ENCODE measurements at places on chromosomes 5 and 9.

DNA sequence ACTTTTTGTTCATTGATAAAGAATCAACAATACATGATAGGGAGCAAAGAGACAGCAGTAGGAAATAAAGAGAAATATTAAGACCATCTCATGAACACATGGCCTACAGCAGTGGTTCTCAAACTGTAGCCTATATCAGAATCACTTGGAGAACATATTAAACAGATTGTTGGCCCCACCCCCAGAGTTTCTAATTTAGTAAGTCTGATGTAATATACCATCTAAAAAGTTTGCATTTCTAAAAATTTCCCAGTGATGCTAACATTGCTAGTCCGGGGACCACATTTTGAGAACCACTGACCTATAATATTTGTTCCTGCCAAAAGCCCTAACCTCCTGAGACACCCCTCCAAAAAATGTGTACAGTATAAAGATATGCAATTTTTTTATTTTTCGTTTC is 306.2 kb upstream of the NREP start:
- no peak for DNase-seq

- DNase-seq, result no peak
These were observed 154.5 kb downstream of the CWC27 start for GRCh38 chr5:64923151-64923685.

- DNase-seq, result no peak
These were observed 184.0 kb downstream of the SYK start for GRCh38 chr9:90985631-90986030.

DNA sequence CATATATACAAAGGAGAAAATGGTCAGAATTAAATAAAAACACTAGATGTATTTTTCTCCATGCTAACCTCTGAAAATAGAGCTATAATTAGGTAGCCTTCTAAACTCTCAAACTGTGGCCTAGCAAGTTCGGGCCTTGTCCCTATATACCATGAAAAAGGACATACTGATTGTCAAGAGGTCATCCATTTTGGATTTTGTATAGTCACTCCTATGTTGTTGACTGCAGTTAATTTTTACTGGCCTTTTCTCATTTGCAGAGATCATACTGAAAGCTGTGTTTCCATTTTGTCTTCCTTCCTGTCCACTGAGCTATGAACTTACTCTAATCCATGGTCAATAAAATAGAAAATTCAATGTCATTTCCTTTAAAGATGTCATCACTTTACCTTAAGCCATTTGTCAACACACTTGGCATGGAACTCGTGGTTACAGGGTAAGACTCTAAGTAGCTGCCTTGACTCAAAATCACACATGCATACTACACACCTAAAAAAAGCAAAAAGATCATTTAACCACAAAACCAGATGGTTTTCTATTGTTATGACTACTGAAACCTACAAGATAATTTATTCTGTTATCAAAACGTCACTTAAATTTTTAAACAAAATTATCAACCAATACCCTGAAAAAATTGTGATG is 58.0 kb downstream of the RNF38 start:
- DNase-seq, result no peak

GRCh38 chr5:140925806-140926442 is at the start of gene PCDHAC1:
Gene PCDHAC1 (plus strand): TSS chr5:140926299. CDS start chr5:140926893, 594 bp downstream.
- DNase-seq, result no peak

- no peak for DNase-seq
These were observed 248.7 kb downstream of the SLIT3 start for GRCh38 chr5:169052207-169052606.

DNA sequence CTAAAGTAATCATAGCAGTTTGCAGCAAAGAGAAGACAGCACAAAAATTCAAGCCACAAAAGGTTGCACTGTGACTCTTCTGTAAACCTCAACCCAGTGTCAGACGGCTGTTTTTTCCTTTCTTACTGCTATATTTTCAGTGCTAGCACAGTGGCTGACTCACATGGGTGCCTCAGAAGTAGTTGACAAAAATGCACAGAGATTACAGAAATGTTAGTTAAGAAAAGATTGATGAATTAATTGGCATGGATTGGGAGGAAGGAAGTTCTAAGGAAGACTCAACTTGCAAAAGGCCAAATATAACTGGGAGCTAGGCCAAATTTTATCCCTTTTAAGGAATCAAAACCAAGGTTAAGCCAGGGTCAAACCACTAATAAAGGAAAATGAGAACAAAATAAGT is 43.7 kb upstream of the ITGA1 start:
- no peak for DNase-seq

DNA sequence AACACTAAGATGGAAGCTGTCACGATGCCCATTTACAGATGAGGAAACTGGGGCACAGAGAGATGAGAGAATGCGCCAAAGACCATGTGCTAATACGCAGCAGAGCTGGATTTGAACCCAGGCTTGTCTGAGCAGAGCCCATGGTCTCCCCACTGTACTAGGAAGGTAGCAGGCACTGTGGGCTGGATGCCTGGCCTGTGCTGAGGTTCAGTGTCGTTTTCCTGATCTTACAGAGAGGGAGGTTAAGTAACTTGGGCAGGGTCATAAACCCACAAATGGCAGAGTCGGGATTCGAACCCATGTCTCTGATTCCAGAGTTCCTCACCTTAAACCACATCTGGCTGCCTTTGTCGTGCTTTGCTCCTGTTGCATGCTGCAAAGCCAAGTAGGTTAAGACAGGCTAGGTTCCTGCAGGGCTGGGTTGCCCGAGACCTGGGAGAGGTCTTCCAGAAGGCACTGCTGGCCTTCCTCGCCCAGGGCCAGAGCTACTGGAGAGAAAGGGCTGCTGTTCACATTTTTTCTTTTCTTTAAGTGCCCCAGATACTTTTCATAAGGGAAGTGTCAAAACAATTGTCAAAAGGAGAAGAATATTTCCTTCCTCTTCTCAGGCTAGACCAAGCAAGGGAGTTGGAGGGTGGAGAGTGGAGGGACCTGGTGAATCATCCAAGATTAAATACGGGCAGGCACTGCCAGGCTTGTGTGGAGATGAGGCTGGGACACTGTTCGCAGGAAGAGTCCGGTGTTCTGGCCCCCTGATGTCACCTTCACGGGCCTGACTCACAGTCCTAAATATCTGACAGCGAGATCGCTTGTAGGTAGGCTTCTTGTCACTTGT is 3.2 kb downstream of the NEK6 start:
- DNase-seq, result peak; percentile 94

GRCh38 chr9:93184432-93185265 is 710 bp downstream of the WNK2 start:
- DNase-seq, result no peak

- no peak for DNase-seq
These were observed 47.4 kb upstream of the SHC3 start for GRCh38 chr9:89225991-89226471.

DNA sequence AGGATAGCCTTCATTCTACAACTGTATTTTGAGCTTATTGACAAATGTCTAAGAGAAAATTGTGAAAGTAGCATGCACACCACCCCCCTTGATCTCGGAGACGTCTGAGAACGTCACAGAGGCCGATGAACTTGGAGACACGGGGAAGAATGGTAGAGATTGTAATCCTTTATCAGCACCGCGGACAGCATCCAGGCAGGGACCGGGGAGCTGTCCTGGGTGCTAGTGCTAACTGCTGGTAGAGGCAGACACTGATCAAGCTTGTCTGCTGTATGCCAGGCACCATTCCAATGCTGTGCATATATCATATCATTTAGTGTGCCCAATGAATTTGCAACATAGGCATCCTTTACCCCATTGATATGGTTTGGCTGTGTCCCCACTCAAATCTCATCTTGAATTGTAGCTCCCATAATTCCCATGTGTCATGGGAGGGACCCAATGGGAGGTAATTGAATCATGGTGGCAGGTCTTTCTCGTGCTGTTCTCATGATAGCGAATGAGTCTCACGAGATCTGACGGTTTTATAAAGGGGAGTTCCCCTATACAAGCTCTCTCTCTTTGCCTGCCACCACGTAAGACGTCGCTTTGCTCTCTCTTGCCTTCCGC is 98.8 kb downstream of the LHX2 start:
- peak; percentile 56 for DNase-seq

GRCh38 chr5:77356740-77357139 is 135.4 kb downstream of the WDR41 start:
- no peak for DNase-seq

DNA sequence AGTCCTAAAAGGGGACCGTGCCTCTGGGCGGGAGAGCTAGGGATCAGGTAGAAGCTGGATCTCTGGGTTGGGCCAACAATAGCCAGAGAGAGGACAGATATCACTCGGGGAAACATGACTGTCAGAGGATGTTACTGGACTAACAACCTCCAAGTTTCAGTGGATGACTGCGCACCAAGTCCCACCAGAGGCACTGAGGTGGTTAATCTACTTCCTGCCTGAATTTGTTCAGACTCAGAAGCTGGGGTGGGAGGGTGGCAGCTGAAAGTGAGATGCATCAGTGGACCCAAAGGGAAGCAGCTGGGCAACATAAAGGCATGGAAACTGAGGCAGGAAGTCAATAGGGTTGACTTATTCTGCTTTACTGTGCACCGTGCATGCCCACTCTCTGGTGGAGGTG is 130.1 kb upstream of the SLC44A1 start:
- no peak for DNase-seq

GRCh38 chr5:138542180-138542955 is 668 bp downstream of the ETF1 start:
- DNase-seq, result no peak

- DNase-seq, result no peak
These were observed 29.7 kb downstream of the PITX1 start for GRCh38 chr5:135004376-135004775.

GRCh38 chr9:4987961-4988421 is 2.9 kb downstream of the JAK2 start:
- peak; percentile 43 for DNase-seq

DNA sequence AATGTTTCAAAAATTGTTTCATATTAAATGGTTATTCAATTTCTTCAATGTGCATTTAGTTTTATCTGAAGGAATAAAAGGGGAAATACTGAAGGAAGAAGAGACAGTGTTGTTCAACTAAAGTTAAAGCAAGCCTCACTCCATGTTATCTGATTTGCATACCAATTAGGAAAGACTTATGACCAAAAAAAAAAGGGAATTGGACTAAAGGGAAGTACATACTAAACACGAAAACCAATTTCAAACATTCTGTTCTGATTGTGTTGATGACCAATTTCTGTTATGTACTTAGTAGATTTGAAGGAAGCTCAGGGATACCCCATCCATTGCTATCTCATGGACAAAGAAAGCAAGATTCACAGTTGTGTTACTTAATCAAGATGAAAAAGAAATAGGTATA is 4.9 kb upstream of the GAPT start:
- peak; percentile 28 for DNase-seq

DNA sequence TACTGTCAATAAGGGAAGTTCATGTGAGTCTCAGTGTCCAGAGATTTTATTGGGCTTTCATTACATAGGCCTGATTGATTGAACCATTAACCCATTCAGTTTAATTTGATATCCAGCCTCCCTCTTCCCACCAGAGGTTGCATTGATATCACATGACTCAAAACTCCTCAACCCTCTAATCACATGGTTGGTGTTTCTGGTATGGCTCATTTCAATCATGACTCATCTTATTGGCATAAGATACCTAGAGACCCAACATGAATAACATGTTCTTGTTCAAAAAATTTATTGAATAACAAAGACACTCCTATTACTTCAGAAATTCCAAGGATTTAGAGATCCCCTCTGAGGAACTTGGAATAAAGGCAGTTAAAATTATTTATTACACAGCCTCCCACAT is 982.2 kb downstream of the TLE1 start:
- DNase-seq, result no peak

DNA sequence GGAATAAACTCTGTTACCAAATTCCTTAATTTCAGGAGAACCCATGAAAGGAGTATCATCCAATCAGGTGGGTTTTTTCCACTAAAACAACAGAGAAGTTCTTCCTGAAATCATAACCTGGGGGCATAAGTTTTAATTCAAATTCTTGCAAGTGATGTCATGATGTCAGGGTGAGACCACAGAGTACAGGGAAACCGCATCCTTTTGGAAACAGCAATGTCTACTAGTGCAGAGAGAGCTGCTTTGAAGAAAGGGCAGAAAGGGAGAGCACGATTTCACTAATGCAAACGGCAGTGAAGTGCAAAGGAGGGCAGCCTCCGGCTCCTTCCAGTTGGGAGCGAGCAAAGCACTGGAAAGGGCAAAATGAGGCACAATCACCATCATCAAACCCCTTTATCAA is 20.6 kb upstream of the CMBL start:
- DNase-seq, result no peak

DNA sequence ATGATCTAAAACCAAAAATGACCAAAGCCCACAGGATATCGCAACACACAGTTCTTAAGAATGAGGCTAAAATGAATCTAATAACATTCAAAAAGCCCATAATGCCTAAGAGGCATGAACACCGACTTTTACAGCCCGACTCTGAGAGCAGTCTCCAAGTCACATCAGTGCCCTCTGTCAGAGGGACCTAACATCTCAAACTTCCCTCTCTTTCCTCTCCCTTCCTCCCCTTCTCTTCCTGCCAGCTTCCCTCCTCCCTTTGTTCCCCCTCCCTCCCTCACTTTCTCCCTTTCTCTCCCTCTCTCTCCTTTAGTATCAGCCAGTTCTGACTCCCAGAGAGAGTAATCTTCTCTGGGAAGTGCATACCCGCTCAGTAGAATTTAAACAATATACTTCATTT is 154.4 kb downstream of the GLIS3 start:
- DNase-seq, result no peak

DNA sequence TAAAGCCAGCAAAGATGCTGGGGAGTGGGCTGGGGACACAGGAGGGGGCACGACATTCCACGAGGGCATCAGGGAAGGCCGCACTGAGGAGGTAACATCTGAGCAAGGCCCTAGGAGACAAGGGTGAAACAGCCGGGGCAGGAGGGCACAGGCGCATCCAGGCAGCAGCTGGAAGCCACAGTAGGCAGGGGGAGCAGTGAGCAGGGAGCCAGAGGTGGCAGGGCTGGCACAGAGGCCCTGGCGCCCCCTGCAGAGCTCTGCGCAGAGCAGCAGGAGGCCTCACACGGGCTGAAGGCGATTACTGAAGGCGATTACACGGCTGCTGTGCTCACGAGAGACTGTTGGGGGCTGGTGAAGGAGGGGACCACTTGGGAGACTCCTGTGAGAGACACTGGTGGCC is 15.4 kb downstream of the LMAN2 start:
- DNase-seq, result peak; percentile 45

GRCh38 chr9:15416880-15417279 is 5.8 kb upstream of the SNAPC3 start:
- DNase-seq, result peak; percentile 56

DNA sequence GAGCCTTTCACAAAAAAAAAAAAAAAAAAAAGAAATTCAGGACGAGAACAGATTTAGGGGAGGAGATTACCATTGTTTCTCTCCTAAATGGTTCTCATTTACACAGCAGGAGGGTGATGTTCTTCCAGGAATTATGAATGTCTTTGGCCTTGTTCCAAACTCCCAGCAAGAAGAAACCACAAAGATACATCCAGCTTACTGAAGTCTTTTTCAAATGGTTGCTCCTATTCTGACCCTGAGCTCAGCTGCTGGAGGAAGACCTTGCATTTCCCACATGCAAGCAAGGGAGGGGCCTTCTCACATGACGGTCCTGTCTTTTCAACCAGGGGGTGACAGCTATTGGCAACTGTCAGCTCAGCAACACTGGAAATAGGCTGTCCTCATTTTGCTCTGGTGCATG is 203.0 kb upstream of the VLDLR start:
- no peak for DNase-seq
